Motor neuron (in vitro differentiated cells): ENCODE measurements at places on chromosomes 5 and 9.

- no peak for ATAC-seq
Observed at GRCh38 chr5:67346611-67347010, 150.0 kb upstream of the CD180 start.

DNA sequence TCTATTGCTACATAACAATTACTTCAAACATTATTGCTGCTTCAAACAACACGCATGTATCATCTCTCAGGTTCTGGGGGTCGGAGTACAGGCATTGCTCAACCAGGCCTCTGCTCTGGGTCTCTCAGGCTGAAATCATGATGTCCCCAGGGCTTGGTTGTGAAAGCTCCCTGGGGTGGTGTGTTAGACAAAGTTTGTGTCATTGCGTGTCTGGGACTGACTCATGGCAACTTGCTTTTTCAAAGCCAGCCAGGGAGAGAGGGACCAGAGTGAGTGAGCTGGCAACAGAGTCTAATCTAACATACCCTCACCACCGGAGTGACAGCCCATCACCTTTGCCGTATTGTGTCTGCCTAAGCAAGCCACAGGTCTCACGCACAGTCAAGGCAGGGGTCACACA, 259.2 kb upstream of the NFIL3 start:
- no peak for ATAC-seq

DNA sequence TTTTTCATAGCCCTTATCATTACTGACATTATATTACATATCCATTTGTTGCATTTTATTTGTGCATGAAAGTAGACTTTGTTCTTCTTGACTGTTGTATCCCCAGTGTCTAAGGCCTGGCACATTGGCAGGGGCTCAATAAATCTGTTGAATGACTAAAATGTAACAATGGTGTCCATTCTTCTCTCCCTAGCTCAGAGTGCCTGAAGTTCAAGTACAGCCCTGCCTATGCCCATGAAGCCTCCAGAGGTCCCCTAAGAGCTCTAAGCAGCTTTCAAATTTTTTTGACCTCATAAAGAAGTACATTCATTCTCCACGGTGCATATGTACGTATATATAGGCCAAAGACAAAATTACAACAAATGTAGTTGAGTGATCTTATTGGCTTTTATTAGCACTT, 4.2 kb upstream of the BSPRY start:
- ATAC-seq, result no peak

GRCh38 chr5:160382346-160382745, 11.9 kb upstream of the C1QTNF2 start:
- ATAC-seq, result peak; percentile 79
